Transverse colon (tissue), 4 donors: ENCODE measurements at places on chromosomes 5 and 9. TPM values are rescaled to one million over a fixed set of nuclear protein-coding genes. Genes with fewer than 3 reads are reported as not detected.
A peak's percentile ranks its signal among the peaks of the same experiment; 100 is the strongest.

DNA sequence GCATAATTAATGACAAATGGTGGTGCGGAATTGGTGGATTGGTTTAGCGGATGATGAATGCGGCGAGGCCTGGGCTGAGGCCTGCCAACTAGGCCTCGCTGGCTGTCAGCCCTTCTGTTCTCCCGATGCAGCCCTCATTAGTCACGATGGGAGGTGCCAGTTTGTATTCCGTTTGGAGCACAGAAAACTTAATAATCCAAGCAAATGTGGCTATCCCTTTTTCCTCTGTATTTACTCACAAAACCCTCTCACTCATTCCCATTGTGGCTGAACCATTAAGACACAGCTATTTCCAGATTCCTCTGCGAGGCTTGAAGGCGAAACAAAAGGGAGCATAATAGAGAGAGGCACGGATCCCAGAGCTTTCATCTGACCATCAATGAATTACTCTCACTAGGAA lies 114.3 kb downstream of the MVB12B start:
- no peak overlapping the region for H3K4me3 ChIP-seq
- H3K27ac ChIP-seq: no peak overlapping the region
- H3K4me1 ChIP-seq: no peaks in the 10 kb centered on the region
- no peaks in the 10 kb centered on the region for H3K27me3 ChIP-seq
- DNase-seq: no peak
- no peaks in the 10 kb centered on the region for H3K36me3 ChIP-seq

GRCh38 chr9:122619996-122620395 lies 5.5 kb downstream of the OR1Q1 start:
- no peaks in the 10 kb centered on the region for H3K27me3 ChIP-seq
- no peaks in the 10 kb centered on the region for H3K4me1 ChIP-seq
- H3K4me3 ChIP-seq: no peak overlapping the region
- no peak overlapping the region for H3K27ac ChIP-seq

GRCh38 chr5:115531787-115532367 lies 12.7 kb downstream of the FEM1C start:
- H3K4me1 ChIP-seq: peaks cover 97% of the 10 kb centered on the region
- H3K27ac ChIP-seq: peak overlapping the region; percentile 42
- no peaks in the 10 kb centered on the region for H3K27me3 ChIP-seq

DNA sequence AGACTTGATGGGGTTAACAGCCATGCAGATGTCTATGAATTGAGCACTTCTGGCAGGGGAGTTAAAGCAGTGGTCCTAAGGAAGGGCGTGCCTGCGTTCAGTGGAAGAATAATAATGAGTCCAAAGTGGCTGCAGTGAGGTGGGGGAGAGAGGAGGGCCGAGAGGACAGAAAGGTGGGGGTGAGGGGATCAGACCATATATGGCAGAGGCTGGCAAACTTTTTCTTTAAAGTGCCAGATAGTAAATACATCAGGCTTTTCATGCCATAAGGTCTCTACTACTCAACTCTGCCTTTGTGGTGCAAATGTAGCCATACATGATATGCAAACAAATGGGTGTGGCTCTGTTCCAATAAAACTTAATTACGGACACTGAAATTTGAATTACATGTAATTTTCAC lies 77.1 kb downstream of the STRBP start:
- H3K27ac ChIP-seq: no peak overlapping the region
- no peak for DNase-seq
- no peaks in the 10 kb centered on the region for H3K36me3 ChIP-seq
- no peak overlapping the region for H3K4me3 ChIP-seq

GRCh38 chr9:19408316-19408692 lies 505 bp upstream of the ACER2 start:
- H3K4me1 ChIP-seq: peaks cover 6% of the 10 kb centered on the region
- H3K4me3 ChIP-seq: peak overlapping the region; percentile 86
- H3K27ac ChIP-seq: peak overlapping the region; percentile 83
- no peaks in the 10 kb centered on the region for H3K27me3 ChIP-seq
- no peak for DNase-seq

DNA sequence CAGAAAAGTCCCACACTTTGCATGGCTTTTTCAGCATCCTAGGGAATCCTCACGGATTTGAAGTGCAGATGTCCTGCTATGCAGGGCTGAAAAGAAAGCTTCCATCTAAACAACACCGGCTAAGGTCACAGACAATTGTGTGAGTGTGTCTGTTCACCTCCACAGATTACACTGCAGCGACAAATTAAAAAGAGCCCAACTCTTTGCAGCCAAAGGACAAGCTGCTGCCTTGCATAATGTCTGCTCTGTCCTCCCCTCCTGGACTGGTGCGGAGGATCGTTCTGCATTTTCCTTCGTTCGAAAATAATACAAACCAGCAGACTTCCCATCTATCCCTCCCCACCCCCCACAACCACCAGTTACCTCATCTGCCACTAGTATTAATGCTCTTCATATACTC lies 169.1 kb downstream of the MED27 start:
- no peaks in the 10 kb centered on the region for H3K36me3 ChIP-seq
- no peaks in the 10 kb centered on the region for H3K27me3 ChIP-seq
- no peak overlapping the region for H3K4me3 ChIP-seq
- no peak overlapping the region for H3K27ac ChIP-seq
- no peaks in the 10 kb centered on the region for H3K4me1 ChIP-seq

DNA sequence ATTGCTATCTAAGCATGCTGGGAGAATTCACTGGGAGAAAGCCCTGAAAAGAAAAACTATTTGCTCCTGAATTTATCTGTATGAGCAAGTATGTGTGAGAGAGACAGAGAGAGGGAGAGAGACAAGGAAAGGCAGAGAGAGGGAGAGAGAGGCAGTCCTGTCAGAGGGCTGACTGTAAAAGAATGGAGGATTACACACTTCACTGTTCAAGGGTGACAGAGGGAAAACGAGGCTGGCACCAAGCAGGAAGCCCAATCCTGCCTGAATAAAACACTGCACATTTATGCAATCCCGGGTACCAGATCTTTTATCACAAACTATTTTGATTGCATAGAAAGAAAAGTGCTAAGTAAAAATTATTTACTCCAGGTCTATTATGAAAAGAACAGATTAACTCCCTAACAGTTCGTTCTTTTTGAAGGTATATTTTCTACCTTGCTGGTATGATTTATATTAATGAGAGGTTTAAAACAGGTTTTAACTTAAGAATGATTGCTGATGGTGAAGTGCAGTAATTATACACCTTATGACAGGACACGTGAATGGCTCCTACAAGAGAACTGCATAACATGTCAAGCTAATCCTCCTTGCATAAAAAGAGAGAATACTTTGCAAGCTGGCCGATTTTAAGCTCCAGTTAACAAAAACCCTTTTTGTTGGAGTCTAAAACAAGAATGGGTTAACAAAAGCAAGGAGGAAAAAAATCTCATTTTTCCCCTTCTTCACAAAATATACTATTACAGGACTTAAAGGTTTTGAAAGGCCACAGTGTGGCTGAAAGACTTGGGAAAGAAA lies 82.5 kb downstream of the NFIB start:
- no peak overlapping the region for H3K4me3 ChIP-seq
- no peak for DNase-seq
- no peaks in the 10 kb centered on the region for H3K4me1 ChIP-seq

DNA sequence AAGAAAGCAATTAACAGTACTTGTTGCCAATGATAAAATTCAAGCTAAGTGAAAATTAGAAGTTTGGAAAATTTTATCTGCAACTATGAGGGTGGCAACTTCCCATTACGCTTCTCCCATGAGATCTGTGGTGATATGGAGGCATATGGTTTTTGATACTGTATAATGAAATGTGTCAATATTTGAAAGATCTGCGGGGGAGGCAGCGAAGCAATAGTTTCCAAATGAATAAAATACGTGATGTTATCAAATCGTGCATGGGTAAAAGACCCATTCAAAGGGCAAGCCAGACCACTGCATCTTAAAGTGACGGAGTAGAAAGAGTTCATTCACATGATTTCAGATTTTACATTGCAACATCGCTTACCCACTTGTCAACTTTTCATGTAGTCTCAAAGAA lies 20.9 kb upstream of the BOD1 start:
- H3K4me3 ChIP-seq: no peak overlapping the region
- H3K4me1 ChIP-seq: no peaks in the 10 kb centered on the region
- H3K27me3 ChIP-seq: no peaks in the 10 kb centered on the region
- DNase-seq: no peak

Gene DEPDC1B
- total RNA-seq: 3.2 TPM

DNA sequence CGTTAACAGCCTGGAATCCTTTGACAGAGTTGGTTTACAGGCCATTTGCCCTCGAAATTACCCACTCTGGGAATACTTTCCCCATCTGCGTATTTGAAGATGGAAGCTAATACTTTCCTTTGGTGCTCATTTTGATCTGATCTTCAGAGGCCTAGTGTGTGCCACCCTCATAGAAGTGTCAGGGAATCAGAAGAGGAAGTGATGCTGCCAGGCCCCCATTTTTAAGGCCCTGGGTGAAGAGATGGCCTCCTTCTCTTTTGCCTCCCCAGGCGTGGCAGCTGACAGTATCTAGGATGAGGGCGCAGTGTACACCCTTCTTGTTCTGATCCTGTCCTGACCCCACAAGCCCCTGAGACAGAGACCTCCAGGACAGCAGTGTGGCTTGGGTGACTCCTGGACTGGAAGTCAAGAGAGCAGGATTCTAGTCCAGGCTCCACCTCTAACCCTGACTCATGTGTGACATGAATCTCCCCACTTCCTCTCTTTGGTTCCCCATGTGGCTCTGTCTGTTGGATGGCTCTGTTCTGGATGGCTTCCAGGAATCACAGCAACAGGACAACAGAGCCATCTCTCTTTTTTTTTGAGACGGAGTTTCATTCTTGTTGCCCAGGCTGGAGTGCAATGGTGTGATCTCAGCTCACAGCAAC lies 27.8 kb downstream of the CSF1R start:
- H3K4me1 ChIP-seq: no peaks in the 10 kb centered on the region
- H3K27me3 ChIP-seq: no peaks in the 10 kb centered on the region
- DNase-seq: no peak
- no peak overlapping the region for H3K27ac ChIP-seq

Gene C5orf52
- not detected for total RNA-seq

Gene ANKHD1
- 113 TPM for total RNA-seq

- no peak overlapping the region for H3K4me3 ChIP-seq
- DNase-seq: no peak
- H3K4me1 ChIP-seq: no peaks in the 10 kb centered on the region
Observed at GRCh38 chr5:14681236-14681752, 16.8 kb downstream of the OTULIN start.

Gene CDH9
- total RNA-seq: not detected

Gene COL27A1
- total RNA-seq: 2.1 TPM
